Renal cortex interstitium (tissue), 15 donors: ENCODE measurements at places on chromosomes 7 and 10. TPM values are rescaled to one million over a fixed set of nuclear protein-coding genes. Genes with fewer than 3 reads are reported as not detected.

The CPA4 gene
- 0.71 TPM for polyA plus RNA-seq

GRCh38 chr10:95864906-95865813 is 42.6 kb upstream of the CC2D2B start:
- DNase-seq, result peak; percentile 32

DNA sequence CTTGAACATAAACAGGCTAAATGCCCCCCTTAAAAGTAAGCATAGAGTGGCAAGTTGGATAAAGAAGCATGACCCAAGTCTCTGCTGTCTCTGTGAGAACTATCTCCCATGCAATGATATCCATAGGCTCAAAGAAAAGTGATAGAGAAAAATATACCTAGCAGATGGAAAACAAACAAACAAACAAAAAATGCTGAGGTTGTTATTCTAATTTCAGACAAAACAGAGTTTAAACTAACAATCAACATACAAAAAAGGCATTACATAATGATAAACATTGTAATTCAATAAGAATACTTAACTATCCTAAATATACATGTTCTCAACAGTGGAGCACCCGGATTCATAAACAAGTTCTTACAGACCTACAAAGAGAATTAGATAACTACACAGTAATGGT is 626.2 kb upstream of the CNTNAP2 start:
- no peak for DNase-seq

- DNase-seq, result no peak
These were observed 577.7 kb downstream of the PTPRN2 start for GRCh38 chr7:158009886-158010285.

The ZC3HAV1L gene
- polyA plus RNA-seq, result 27.7 TPM
